ENCODE measurements at places on chromosomes 16 and 17.

DNA sequence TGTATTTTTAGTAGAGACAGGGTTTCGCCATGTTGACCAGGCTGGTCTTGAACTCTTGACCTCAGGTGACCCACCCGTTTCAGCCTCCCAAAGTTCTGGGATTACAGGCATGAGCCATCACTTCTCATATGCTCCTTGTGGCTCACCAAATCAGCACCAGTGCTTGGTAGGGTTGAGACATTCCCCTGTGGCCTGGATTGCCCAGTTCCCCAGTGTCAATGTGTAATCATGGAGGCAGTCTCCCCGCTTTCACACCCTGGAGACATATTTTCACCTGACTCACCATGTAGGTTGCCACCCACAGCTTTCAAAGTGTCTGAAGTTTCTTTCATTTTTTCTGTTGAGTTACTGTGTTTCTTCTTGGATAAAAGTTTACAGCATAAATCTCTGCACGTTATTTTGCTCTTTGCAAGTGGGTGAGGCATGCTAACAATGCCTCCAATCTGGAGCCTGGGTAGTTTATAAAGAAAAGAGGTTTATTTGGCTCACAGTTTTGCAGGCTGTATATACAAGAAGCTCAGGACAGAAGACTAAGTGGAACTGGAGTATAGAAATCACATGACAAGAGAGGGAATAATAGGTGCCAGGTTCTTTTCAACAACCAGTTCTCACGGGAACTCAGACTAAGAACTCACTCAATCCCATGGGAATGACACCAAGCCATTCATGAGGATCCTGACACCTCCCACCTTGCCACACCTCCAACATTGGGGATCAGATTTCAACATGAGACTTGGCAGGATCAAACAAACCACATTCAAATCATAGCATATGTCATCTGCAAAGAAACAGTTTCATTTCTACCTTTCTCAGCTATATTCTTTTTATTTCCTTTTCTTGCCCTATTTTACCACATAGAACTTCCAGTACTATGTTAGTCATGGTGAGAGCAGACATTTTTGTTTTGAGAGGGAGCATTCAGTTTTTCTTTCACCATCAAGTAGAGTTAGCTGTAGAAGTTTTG, 113.2 kb downstream of the PHKB start:
- DNase-seq: no peak

DNA sequence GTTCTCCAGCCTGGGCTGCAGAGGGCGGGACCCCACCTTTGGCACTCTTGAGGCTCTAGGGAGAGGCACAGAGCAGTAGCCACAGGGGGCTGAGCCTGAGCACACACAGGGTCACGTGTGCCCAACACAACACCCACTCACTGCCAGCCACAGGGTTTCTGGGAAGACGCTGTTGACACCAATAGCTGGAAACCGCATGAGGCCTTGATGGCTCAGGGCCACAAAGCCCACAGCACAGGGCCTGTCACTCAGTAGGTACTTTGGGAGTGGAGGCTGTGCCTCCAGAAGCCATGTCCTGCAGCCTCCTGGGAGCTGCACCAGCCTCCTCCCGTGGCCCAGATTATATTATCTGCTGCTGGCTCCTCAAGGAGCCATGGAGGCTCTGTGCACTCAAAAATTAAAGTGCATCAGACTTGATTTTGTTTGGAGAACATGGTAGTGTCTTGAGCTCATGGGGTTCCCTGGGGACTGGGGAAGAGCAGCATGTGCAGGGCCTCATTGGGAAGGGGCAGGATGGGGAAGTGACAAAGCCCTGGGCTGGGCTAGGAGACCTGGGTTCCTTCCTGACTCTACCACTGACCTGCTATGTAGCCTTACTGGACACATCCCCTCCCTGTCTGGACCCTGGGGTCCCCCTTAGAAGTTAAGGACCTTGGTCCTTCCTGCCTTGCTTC, 12.5 kb upstream of the SREBF1 start:
- DNase-seq: no peak

DNA sequence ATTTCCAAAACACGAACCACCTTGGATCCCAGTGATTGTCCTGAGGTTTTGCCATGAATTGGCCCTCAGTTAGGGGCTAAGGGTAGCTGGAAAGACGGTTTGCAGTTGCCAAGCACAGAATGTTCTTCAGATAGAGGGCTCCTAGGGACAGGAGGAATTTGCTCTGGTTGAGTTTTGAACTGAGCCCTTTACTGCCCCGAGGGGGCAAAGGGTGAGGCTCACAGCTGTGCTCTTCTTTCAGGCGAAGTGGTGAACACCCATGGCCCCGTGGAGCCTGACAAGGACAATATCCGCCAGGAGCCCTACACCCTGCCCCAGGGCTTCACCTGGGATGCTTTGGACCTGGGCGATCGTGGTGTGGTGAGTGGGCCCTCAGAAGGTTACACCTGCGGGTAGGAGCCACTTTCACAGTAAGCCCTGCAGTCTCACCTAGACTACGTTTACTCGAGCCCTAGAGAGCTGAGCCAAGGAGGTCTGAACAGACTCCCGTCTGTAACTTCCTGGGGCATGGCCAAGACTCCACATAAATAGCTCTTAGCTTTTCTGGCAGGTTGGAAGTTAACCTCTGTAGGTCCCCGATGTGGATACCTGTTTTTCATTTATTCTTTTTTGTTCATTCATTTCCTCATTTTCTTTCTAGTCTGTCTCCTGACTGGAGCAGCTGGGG, 32.5 kb downstream of the NMT1 start:
- DNase-seq: no peak

DNA sequence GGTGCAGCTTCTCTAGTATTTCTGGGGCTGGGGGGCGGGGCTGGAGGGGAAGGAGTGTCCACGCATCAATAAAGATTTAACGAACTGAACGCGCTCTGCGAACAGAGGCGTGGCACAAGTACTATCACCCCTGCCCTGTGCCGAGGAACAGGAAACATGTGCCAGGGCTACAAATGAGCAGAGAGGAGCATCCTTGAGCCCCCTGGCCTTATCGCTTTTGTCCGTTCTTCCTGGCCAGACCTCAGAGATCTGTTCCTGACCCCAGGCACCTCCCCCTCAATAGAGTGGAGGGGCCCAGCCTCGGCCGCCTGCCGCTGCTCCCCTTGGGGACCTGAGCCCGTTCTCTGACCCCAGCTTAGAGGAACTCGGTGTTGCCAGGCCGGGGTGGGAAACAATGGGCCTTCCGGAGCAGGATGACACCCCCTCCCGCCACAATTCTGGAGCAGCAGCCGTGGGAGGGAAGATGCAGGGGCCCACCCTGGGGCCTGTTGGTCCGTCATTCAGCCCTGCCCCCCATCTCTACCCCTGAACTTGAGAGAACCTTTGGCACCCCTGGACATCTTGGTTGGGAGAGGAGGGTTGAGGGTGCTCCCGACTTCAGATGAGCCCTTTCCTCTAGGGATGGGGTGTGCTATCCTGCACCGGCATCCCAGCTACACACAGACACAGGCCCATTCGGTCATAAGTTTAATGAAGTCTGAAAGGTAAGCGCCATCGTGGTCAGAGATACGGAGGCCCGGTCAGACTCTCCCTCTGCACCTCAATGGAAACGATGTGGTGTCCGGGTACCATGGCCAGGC, 1.1 kb downstream of the NAA38 start:
- no peak for DNase-seq

DNA sequence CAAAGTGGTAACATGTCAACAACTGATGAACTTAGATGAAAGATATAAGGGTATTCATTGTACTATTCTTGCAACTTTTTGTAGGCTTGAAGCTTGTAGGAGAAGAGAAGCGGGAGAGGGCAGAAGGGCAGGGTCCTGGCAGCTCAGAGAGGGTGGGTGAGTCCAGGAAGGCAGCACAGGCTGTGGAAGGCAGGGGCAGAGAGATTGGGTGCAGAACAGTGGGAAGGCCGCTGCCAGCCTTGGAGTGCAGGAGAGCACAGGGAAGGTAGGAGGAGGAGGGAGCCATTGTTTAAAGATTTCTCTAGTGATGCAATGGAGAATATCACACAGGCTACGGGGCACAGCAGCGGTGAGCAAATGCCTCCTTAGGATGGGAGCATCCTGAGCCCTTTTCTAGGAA, 104.3 kb downstream of the N4BP1 start:
- no peak for DNase-seq

GRCh38 chr16:31713945-31714902, 159.4 kb upstream of the ZNF267 start:
- DNase-seq: no peak

GRCh38 chr16:68269793-68270192, 5.5 kb downstream of the SLC7A6 start:
- no peak for DNase-seq

- no peak for DNase-seq
Measured at GRCh38 chr17:6496116-6496481, 51.8 kb downstream of the PIMREG start.

GRCh38 chr17:17235212-17236174, 1.5 kb downstream of the FLCN start:
- DNase-seq: no peak

DNA sequence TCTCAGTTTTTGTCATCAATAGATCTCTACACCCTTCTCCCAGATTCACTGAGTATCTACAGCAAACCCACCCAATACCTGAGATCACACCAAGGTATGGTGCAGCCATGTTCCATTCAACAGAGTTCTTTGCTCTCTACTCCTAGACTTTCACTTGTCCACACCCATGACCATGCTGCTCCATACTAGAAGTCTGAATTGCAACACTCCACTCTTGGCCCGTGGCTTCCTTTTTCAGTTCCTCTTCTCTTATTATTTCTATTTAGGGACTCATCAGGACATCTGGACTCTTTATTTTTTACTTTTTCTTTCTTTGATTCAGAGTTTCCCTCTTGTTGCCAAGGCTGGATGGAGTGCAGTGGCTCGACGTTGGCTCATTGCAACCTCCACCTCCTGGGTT, 37.1 kb downstream of the YWHAE start:
- DNase-seq: no peak

DNA sequence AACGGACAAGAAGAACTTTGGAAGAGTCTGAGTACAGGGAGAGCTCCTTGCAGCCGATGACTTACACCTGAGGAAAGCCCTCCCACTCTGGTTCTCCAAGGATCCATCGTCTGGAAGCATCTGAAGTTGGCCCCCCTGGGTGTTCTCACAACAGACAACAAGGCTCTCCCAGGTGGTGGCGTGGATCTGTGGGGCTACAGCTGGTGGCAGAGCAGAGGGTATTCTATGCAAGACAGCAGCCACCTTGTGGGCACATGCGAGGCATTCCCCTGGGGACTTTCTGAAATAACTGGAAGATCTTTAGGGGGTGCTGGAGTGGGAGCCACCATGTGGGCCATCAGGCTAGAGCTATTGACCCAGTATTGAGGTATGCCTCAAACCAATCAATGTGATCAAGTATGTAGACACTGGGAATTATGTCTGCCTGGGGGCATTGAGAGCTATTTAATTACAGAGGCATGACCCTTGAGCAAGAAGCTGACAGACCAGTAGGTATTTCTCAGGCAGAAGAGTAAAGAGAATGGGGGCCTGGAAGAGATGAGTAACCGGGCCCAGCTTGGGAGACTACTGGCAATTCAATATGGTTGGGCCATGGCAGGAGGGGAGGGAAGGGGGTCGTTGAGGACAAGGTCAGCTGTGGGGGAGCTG, 6.9 kb upstream of the KRT19 start:
- DNase-seq: no peak

- DNase-seq: no peak
Measured at GRCh38 chr16:53773881-53774280, 69.9 kb downstream of the FTO start.

GRCh38 chr16:88928405-88929090, 48.5 kb downstream of the CBFA2T3 start:
- no peak for DNase-seq

DNA sequence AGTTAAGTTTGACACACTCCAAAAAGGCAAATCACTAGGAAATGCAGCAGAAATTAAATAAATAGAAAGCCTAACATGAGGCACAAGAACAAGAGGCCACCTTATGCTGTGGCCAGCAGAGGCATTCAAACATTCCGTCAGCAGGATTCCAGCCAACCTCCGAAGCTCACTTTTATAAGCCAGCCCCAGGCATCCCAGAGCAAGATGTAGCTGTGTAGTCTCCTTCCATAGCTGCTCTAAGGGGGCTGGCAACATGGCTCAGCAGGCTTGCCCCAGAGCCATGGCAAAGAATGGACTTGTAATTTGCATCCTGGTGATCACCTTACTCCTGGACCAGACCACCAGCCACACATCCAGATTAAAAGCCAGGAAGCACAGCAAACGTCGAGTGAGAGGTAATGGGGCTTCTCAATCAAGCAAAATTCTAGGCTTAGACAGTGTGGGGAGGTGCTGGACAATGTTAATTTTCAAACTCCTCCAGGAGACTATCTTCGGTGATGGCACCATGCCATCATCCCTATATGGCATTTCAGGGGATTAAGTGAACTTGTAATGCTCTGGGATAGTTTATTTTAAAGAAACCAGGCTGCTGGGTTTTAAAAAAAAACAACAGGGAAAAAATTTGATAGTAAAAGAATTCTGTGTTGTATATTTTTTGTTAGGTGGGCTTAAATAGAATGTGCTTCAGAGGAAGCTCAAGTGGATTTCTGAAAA, at the start of gene CLEC3A:
CLEC3A (plus strand) TSS at position 202 of the 714 bp plus-strand sequence; CDS start at position 281, 79 bp downstream.
- no peak for DNase-seq

GRCh38 chr17:44775136-44775837, 16.5 kb downstream of the ADAM11 start:
- peak; percentile 100 for DNase-seq

DNA sequence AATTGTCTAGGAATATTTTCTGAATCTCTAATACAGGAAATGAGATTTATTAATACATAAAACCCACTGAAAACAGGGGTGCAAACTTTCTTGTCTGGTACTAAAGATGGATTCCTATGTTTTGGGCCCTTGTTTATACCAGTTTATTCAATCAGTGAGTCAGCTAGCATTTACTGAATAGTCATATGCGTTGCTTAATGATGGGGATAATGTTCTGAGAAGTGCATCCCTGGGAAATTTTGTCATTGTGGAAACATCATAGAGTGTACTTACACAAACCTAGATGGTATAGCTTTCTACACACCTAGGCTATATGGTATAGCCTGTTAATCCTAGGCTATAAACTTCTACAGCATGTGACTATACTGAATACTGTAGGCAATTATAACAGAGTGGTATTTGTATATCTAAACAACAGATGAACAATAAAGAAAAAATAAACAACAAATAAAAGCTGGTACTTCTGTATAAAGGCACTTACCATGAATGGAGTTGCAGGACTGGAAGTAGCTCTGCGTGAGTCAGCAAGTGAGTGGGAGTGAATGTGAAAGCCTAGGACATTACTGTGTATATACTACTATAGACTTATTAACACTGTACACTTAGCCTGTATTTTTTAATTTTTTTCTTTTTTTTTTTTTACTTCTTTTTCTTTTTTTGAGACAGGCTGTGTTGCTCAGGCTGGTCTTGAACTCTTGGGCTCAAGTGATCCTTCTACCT, 63.7 kb downstream of the SIAH1 start:
- DNase-seq: peak; percentile 8

DNA sequence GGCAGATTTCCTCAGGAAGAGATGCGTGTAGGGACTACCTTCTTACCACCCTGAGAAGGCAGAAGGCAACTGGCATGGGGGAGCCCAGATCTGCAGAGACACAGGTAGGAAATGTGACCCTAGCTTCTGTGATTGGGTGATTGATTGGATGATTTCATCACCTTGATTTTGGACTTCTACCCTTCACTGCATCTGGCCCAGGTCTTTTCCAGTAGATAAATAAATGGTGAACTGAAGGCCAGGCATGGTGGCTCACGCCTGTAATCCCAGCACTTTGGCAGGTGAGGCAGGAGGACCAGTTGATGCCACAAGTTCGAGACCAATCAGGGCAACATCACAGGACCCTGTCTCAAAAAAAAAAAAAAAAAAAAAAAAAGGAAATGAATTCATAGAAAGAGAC, 14.7 kb upstream of the SMURF2 start:
- no peak for DNase-seq
